Neural crest cell (in vitro differentiated cells): ENCODE measurements at places on chromosomes 1 and 21. TPM values are rescaled to one million over a fixed set of nuclear protein-coding genes. Genes with fewer than 3 reads are reported as not detected.

SMCP gene
- total RNA-seq, result not detected in 2 replicates

MIXL1 gene
- 0.37 and 0.41 TPM in 2 replicates for total RNA-seq

FCAMR gene
- total RNA-seq, result not detected in 2 replicates

KRTAP7-1 gene
- not detected in 2 replicates for total RNA-seq

ERICH3 gene
- total RNA-seq, result 0.32 TPM in 1 of 2 replicates, not detected in the other

DEPDC1 gene
- total RNA-seq, result 30.3 and 31.6 TPM in 2 replicates

VASH2 gene
- 8.7 and 10.3 TPM in 2 replicates for total RNA-seq

MAP3K7CL gene
- not detected in 2 replicates for total RNA-seq

NECTIN4 gene
- total RNA-seq, result not detected in 2 replicates

RIMS3 gene
- total RNA-seq, result 22.4 and 22.9 TPM in 2 replicates
